ENCODE measurements at places on chromosomes 4 and X.

DNA sequence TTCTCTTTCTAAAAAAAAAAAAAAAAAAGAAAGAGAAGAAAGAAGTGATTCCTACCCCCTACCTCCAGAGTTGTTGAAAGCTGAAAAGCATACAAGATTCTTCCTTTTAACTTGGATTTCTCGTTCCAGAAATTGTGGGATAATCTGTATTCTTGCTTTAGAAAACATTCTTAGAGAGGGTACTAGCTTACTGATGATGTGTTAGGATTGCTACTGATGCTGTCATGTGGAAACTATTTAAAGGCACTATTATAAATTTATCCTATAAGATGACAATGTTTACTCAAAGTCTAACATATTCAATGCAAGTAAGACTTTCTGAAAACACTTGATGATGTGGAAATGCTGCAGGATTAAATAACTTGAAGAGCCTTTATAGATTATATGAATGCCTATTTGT, 204.0 kb upstream of the PUDP start:
- no peak for DNase-seq

DNA sequence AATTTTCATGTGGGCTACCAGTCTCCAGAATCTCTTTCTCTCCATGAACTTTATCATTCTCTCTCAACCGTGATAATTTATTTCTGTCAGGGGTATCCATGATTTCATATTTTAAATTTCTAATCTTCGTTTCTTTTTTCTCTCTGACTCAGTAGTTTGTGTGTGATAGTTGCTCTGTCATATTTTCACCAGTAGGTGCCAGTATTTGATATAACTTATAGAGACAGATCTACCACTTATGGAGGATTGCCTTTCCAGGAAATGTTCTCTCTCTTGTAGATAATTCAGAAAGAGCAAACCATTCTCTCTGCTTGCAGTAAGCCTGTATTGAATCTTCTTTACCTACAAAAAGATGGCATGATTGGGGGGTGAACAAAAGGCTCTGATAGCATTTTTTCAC, 79.3 kb upstream of the DYNLT3 start:
- DNase-seq = no peak

DNA sequence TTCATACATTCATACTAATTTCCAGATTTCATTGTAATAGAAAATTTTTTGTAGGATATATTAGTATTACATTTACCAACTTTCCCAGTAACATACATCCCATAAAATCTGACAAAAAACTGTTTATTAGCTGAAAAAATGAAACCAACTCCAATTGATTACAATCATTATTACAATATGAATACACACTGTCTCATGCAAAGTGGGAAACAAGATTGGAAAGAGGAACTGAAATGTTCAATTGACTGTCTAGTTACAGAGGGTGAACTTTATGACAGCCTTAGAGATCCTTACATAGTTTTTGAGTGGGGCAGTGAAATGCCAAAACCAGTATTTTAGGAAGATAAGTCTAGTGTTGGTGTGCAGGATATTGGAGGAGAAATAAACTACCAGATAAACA, 2.3 kb upstream of the AMBN start:
- no peak for DNase-seq

DNA sequence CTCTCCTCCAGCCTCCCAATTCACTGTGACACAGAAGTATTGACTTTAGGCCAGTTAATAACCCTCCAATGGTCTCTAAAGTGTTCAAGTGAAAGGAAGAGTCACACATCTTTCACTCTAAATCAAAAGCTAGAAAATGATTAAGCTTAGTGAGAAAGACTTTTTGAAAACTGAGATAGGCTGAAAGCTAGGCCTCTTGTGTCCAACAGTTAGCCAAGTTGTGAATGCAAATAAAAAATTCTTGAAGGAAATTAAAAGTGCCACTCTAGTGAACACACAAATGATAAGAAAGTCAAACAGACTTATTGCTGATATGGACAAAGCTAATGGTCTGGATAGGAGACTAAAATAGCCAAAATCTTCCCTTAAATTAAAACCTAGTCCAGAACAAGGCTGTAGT, 687.2 kb downstream of the TRIML1 start:
- DNase-seq = no peak

DNA sequence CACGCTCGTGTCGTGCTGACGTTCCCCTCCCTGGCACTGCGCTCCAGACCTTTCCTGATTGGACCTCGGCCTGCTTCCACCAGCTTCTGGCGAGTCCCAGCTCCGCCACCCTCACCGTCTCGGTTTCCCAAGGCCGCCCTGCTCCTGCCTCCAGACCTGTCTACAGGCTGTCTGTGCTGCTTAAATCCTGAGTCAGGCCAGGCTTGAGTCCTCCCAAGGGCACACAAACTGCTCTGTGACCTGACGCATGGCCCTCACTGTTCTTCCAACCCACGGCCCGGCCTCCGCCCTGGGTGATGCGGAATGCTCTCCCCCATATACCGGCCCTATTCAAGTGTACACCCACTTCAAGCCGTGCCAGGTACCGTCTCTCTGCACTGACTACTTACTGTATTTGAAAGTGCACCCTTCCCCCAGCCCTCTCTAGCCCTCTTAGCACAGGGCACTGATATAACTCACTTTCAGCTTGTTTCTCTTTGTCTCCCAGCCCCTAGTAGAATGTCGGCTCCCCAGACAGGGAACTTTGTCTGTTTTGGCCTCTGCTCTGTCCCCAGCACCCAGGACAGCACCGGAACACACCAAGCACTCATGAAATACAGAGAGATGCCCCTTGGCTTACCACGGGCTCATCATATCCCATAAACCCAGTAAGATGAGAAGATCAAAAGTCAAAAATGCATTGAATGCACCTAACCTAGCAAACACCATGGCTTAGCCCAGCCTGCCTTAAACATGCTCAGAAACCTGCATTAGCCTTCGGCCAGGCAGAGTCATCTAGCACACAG, 63.1 kb upstream of the AFAP1 start:
- no peak for DNase-seq

- DNase-seq = no peak
These were observed 839 bp downstream of the STK26 start for GRCh38 chrX:132023896-132024386.

DNA sequence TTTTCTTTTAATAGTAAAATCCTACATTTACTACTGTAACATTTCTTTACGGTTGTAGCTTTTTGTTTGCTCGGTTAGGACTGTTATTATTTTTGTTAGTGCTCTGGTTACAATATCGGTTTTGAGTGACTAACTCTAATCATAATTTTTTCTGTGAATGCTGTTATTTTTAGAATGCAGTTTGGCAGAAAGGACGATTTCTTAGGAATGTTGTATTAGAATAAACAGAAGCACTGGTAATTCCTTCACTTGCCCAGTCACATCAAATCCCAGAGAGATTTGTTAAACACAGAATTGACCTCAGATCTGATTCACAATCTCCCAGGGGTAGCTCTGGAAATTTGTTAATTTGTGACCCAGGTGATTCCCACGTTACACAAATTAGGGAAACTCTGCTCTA, 21.7 kb downstream of the DDIT4L start:
- no peak for DNase-seq

GRCh38 chr4:16264798-16265197, 38.5 kb upstream of the TAPT1 start:
- no peak for DNase-seq

DNA sequence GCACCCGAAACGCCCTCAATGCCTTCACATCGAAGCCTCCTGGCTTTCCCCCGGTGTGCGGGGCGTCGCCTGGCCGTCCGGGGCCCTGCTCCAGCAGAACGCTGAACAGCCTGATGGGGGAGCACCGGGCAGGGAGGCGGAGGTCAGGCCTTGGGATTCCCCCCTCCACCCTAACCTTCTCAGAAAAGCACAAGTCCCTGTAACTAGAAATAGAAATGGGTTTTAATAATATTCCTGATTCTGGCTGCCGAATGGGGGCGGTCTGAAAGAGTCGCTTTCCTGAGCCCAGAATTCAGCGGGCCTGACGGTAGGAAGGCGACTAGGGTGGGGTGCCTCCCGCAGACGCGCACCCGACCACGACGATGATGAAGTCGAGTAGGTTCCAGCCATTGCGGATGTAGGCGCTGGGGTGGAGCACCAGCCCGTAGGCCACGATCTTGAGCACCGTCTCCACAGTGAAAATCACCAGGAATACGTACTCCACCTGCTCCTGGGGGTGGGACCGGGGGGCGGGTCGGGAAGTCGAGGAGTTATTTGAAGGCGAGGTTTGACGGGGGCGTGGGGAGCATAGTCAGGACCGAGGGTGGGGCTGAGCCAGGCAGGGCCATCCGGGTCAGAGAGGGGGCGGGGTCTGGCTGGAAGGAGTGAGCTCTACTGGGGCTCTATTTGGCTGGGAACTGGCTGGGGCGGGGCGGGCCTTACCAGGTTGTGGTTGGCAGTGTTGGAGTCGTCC, 2.5 kb downstream of the CACNA1F start:
- peak; percentile 16 for DNase-seq
